ENCODE measurements at places on chromosomes 12 and 14.

GRCh38 chr12:48875944-48876515, 10.4 kb upstream of the RND1 start:
- DNase-seq = no peak

DNA sequence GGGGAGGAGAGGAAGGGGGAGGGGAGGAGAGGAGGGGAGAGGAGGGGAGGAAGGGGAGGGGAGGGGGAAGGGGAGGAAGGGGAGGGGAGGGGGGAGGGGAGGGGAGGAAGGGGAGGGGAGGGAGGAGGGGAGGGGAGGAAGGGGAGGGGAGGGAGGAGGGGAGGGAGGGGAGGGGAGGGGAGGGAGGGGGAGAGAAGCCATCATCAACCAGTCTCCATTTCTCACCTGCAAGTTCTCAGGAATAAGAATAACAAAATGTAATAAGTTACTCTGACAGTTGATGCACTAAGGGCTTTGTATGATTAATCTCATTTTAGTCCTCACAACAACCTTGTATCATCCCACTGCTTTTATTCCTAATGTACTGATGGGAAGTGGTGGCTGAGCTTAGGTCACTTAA, 59.1 kb upstream of the TMEM263 start:
- no peak for DNase-seq

GRCh38 chr12:64538121-64538520, 72.2 kb upstream of the RASSF3 start:
- no peak for DNase-seq

DNA sequence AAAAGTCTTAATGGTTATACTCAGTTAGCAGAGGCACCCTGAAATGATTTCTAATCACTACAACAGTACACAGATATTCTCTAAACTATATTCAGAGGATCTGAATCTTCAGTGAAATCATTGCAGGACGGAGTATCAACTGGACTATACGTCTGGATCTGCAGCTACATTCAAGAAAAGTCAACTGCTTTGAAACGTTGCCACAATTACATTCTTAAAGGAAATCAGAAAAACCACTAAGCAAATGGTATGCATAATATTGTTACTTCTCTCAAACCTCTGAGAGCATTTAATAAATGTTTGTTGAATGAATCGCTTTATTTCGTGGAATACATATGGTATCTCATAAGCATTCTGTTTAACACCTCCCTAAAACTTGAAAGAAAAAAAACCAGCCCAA, 67.4 kb downstream of the MED13L start:
- no peak for DNase-seq

- DNase-seq = no peak
Measured at GRCh38 chr14:101328412-101329028, 232.8 kb upstream of the DIO3 start.

All from NCI-H446 (cell line).